Peyer's patch (tissue), 4 donors: ENCODE measurements at places on chromosomes 5 and 9. TPM values are rescaled to one million over a fixed set of nuclear protein-coding genes. Genes with fewer than 3 reads are reported as not detected.

DNA sequence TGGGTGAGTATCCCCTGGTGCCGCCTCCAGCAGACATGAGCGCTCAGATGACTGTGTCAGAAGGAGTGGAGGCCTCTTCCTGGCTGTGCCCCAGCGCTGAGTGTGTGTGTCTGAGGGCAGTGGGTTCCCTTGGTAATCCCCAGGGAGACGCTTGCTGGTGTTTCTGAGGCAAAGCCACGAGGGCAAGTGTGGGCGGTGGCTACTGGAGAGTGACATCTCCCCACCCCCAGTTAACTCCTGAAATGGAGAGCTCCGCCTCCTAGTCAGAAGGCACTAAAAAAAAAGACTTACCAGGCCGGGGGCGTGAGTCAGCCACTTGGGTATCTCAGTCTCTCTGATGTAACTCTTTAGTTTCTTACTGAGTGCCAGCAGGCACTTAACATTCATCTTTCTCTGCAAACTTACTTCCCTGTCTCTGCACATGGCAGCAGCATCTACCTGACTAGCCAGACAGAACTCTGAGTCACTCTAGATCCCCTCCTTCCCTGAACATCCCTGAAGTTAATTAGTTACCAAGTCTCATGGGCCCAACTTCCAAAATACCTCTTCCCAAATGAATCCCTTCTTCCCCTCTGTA, 19.3 kb downstream of the ORM2 start:
- no peaks in the 10 kb centered on the region for H3K27me3 ChIP-seq
- no peak for DNase-seq
- H3K4me3 ChIP-seq: no peak overlapping the region
- H3K4me1 ChIP-seq: peaks cover 10% of the 10 kb centered on the region

DNA sequence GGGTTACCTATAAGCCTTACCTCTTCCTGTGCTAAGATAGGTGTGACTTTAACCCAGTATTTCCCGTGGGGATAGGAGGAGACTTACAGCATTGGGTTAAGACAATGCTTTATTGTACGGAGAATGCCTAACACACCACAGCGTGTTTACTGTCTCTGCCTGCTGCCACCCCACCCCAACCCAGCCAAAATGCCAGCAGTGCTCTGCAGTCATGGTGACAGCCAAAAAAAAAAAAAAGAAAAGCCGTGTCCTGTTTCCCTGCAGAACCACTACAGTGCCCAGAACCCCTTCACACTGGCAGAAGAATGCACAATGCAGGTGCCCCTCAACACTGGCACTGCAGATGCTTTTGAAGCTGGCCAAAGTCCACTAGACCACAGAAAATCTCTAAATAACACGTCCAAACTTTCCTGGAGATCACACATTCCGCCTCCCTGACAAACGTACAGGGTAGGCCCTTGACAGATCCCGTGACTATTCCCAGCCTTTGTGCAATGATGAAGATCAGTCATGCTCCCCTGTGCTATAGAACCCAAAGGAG, 102.2 kb downstream of the SERINC5 start:
- no peak for DNase-seq
- no peak overlapping the region for H3K27ac ChIP-seq

- H3K4me3 ChIP-seq: no peak overlapping the region
- peaks cover 5% of the 10 kb centered on the region for H3K4me1 ChIP-seq
- H3K27ac ChIP-seq: no peak overlapping the region
- no peak for DNase-seq
- no peaks in the 10 kb centered on the region for H3K36me3 ChIP-seq
Observed at GRCh38 chr9:89372230-89372816, 54.0 kb downstream of the SECISBP2 start.

DNA sequence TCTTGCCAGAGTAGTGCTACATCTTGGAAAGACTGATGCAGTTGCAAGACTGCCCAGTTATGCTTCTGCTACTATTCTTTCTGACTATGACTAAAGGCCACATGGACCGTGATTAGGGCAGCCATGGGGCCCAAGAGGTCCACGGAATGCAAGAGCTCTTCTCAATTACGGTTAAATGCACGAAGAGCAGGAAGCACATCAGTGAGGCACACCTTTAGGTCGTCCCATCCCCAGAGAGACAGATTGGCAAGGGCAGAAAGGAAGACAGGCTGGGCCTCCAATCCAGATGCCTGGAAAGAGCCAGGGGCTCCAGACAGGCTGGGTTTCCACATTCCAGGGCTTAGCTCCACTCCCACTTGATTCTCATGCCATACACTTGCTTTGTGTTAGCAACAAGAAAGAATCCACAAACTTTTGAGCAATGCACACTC, 132.3 kb upstream of the SLIT3 start:
- H3K27ac ChIP-seq: no peak overlapping the region
- H3K36me3 ChIP-seq: no peaks in the 10 kb centered on the region
- H3K4me1 ChIP-seq: no peaks in the 10 kb centered on the region
- H3K27me3 ChIP-seq: no peaks in the 10 kb centered on the region
- no peak overlapping the region for H3K4me3 ChIP-seq

GRCh38 chr9:3916984-3917383, 382.9 kb downstream of the GLIS3 start:
- H3K4me3 ChIP-seq: no peak overlapping the region
- H3K36me3 ChIP-seq: no peaks in the 10 kb centered on the region
- no peak for DNase-seq
- H3K27ac ChIP-seq: no peak overlapping the region
- H3K27me3 ChIP-seq: no peaks in the 10 kb centered on the region
- no peaks in the 10 kb centered on the region for H3K4me1 ChIP-seq

DNA sequence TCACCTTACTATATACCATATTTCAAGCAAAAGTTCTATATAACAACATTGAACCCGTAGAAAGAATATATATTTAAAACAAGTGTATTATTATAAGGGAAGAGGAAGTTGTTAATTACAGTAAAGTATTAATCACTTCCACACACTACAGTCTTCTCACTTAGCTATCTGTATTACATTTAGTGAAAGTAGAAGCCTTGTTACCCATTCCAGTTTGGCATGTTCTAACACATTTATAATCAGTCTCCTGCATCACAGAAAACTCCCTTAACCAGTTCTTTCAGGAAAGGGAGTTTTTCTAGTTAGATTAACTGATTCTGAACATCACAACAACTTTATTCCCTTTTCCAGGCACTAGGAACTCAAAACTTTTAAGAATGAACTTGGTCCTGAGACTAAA, 6.9 kb downstream of the RAB14 start:
- peaks cover 75% of the 10 kb centered on the region for H3K4me1 ChIP-seq
- H3K4me3 ChIP-seq: no peak overlapping the region
- no peaks in the 10 kb centered on the region for H3K27me3 ChIP-seq
- no peak for DNase-seq
- H3K27ac ChIP-seq: no peak overlapping the region
- H3K36me3 ChIP-seq: no peaks in the 10 kb centered on the region

DNA sequence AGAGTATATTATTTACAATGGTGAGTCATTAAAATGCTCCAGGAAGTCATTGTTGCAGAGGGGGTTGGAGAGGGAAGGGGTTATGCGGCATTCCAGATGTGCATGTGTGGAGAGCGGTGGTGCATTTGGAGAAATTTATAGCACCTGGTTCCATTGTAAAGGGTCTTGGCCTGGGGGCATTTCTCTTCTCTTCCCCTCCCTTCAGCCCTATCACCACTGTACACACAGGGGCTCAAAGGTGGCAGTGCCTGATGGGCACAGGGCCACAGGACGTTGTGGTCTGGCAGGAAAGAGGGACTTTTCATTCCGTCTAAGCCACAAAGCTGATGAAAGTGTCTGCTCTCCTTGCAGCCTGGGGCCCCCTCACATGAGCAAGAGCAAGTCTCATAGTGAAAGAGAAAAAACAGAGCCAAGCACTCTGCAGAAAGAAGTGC, 442.4 kb upstream of the ZNF462 start:
- H3K27me3 ChIP-seq: no peaks in the 10 kb centered on the region
- H3K4me1 ChIP-seq: no peaks in the 10 kb centered on the region
- no peak overlapping the region for H3K27ac ChIP-seq
- H3K4me3 ChIP-seq: no peak overlapping the region

GRCh38 chr9:37938121-37938891, 34.4 kb upstream of the SLC25A51 start:
- no peaks in the 10 kb centered on the region for H3K4me1 ChIP-seq
- H3K36me3 ChIP-seq: peaks cover 11% of the 10 kb centered on the region
- no peak overlapping the region for H3K27ac ChIP-seq
- no peak for DNase-seq

- no peak for DNase-seq
- H3K4me1 ChIP-seq: no peaks in the 10 kb centered on the region
- H3K27me3 ChIP-seq: no peaks in the 10 kb centered on the region
- no peaks in the 10 kb centered on the region for H3K36me3 ChIP-seq
- H3K4me3 ChIP-seq: no peak overlapping the region
Observed at GRCh38 chr5:170056561-170057267, 49.0 kb upstream of the FOXI1 start.

WDR31 gene
- 3.5 TPM for total RNA-seq

GRCh38 chr9:91522481-91522880, 98.8 kb upstream of the NFIL3 start:
- H3K4me3 ChIP-seq: no peak overlapping the region
- DNase-seq: no peak
- no peak overlapping the region for H3K27ac ChIP-seq
- no peaks in the 10 kb centered on the region for H3K27me3 ChIP-seq
- H3K36me3 ChIP-seq: no peaks in the 10 kb centered on the region

GABRA1 gene
- not detected for total RNA-seq

MRNIP gene
- total RNA-seq: 21.5 TPM

- no peak overlapping the region for H3K4me3 ChIP-seq
- H3K4me1 ChIP-seq: peaks cover 27% of the 10 kb centered on the region
- H3K36me3 ChIP-seq: no peaks in the 10 kb centered on the region
- H3K27ac ChIP-seq: peak overlapping the region; percentile 61
- no peak for DNase-seq
Observed at GRCh38 chr9:131422241-131422792, 28.4 kb downstream of the PRRC2B start.

GRCh38 chr9:121443981-121444380, 55.7 kb downstream of the GGTA1 start:
- H3K36me3 ChIP-seq: no peaks in the 10 kb centered on the region
- H3K4me1 ChIP-seq: no peaks in the 10 kb centered on the region
- H3K27me3 ChIP-seq: no peaks in the 10 kb centered on the region
- no peak for DNase-seq
- no peak overlapping the region for H3K27ac ChIP-seq

DNA sequence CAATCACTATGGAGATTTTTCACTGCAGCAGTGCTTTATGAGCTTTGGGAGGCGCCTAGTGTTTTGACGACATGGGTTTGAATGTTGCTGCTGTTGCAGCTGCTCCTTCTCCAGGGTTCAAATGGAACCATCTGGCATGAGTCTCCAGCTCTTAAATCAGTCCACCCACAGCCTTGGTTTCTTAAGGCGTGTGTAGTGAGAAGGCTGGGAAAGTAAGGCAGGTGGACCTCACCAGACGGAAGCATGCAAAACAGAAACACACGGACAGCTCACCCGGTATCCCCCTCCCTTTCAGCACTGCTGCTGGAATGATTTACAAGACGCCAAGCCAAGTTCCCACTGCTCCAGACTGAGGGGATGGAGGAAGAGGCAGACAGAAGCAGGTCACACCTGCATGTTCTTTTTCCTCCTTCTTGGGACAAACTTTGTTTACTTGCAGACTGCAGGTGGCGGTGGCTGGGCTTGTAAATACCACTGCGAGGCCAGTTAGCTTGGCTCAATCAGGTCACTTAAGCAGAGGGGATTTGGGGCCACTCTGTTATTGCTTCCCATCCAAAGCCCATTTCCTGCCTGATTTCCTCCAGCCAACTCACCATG, 47.4 kb downstream of the ADAM19 start:
- H3K4me3 ChIP-seq: no peak overlapping the region
- H3K36me3 ChIP-seq: no peaks in the 10 kb centered on the region
- peak overlapping the region; percentile 38 for H3K27ac ChIP-seq
- no peak for DNase-seq
- no peaks in the 10 kb centered on the region for H3K27me3 ChIP-seq

- no peak overlapping the region for H3K4me3 ChIP-seq
- no peaks in the 10 kb centered on the region for H3K36me3 ChIP-seq
- no peaks in the 10 kb centered on the region for H3K4me1 ChIP-seq
- H3K27ac ChIP-seq: no peak overlapping the region
- no peaks in the 10 kb centered on the region for H3K27me3 ChIP-seq
Observed at GRCh38 chr9:90999425-91000397, 198.1 kb downstream of the SYK start.

PFN3 gene
- not detected for total RNA-seq

DNA sequence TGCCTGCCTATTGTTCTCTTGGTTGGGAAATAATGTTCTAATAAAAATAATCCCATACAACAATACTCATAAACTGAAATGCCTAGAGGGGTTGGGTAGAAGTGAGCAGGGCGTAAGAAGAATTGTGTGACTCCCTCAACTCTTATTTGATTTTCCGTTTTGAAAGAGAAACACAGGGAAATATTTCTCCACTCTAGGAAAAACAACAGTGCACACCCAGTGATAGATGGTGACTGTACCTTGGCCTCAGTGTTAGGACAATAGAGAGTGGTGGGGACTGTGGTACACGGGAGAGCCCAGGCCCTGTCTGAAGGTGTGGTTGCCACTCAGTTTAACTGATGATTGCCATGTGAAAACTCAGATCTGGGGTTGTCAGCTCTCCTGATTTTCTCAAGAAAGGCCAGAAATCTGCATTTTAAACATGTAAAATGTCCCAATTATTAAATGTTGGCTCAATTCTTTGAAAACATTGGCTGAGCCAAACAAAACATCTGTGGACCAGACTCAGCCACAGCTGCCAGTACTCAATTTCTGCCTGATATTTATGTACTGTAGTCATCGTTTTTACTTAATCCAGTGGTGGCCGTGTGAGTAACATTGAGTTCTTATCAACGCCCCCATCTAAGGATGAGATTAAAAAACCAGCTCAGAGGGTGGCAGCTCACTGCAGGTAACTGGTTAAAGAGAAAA, 103.8 kb upstream of the ZNF618 start:
- no peaks in the 10 kb centered on the region for H3K27me3 ChIP-seq
- no peak for DNase-seq
- no peak overlapping the region for H3K27ac ChIP-seq
- no peak overlapping the region for H3K4me3 ChIP-seq
- no peaks in the 10 kb centered on the region for H3K36me3 ChIP-seq

DNA sequence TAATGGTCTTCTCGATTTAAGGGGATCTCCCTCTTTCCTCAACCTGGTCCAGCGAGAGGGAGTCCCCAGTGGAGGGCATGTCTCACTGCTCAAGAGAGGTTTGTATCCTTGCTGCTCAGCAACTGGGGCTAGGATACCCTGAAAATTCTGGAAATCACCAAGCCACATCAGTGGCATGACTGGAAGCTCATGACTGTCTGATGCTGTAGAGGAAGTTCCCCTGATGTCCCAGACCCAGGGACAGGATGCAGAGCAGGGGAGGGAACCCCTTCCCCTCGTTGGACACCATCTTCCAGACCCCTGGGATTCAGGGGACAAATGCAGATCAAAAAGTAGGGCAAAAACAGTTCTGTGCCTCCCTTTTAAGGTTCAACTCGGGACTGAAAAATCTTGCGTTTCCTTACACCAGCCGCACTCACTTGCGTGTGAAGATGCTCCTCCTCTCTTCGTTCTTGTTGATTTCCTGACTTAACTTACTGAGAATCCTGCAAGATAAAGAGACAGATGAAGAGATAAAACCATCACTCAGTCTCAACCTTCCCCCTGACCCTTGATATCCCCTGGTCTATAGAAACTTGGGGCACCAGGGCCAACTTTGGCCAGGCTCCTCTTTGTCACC, 22.1 kb downstream of the LCP2 start:
- no peak for DNase-seq
- peaks cover 18% of the 10 kb centered on the region for H3K4me1 ChIP-seq
- peaks cover 10% of the 10 kb centered on the region for H3K36me3 ChIP-seq
- no peaks in the 10 kb centered on the region for H3K27me3 ChIP-seq
- H3K27ac ChIP-seq: no peak overlapping the region

- H3K4me3 ChIP-seq: no peak overlapping the region
- H3K36me3 ChIP-seq: no peaks in the 10 kb centered on the region
- no peak for DNase-seq
Observed at GRCh38 chr9:120438836-120439546, 141.0 kb downstream of the CDK5RAP2 start.
